ENCODE measurements at places on chromosomes 4 and X. TPM values are rescaled to one million over a fixed set of nuclear protein-coding genes. Genes with fewer than 3 reads are reported as not detected.

The CXorf49 gene
- total RNA-seq: not detected

The HEPH gene
- total RNA-seq: 3.9 TPM

GRCh38 chr4:130125467-130125866, 1029.5 kb downstream of the C4orf33 start:
- no peak for DNase-seq

DNA sequence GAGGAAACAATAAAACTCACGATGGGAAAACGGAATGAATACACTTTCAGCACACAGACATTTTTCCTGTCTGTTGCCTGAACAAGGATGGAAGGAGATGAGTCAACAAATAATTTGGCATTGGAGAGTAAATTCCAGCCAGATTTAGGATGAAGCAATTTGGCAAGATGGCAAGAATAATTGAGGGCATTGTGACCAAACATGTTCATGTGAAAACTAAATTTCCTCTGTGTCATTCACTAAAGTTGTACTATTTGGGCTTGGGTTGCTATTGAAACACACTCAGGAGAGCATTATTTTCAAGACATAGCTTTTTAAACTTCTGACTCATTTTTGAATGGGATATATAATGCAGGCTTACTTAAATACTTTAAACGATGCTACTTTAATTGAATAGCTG, 1614.4 kb downstream of the PCDH19 start:
- DNase-seq: no peak

DNA sequence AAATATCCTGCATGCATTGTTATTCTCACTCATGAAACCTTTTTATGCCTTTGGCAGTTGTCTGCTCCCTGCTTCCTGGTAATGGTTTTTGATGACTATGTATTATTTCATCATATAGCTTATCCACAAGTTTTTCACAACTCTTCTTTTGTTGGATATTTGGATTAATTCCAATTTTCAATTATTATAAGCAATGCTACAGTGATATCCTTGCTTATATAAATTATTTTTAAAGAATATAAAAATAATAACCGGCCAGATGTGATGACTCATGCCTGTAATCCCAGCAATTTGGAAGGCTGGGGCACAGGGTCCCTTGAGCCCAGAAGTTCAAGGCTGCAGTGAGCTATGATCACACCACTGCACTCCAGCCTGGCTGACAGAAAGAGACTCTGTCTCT, 47.0 kb downstream of the ASIC5 start:
- DNase-seq: no peak

DNA sequence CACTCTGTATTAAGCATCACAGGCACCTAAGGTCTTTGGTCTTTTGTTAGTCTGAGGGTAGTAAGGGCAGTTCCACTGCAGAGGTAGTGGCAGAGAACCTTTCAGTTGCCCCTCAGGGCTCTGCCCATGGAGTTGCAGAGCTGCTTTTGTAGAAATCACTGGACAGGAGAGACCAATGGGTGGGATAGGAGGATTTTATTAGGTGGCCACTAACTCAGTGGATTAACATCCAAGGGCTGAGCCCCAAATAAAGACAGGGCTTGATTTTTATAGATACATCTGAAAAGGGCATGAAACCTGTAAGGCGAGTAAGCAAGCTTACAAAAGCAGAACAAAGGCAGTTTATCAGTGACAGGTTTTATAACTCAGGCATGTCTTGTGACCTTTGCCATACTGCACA, 1035.4 kb downstream of the SH3BGRL start:
- no peak for DNase-seq

- DNase-seq: no peak
Observed at GRCh38 chrX:10223276-10223675, 66.5 kb downstream of the CLCN4 start.

DNA sequence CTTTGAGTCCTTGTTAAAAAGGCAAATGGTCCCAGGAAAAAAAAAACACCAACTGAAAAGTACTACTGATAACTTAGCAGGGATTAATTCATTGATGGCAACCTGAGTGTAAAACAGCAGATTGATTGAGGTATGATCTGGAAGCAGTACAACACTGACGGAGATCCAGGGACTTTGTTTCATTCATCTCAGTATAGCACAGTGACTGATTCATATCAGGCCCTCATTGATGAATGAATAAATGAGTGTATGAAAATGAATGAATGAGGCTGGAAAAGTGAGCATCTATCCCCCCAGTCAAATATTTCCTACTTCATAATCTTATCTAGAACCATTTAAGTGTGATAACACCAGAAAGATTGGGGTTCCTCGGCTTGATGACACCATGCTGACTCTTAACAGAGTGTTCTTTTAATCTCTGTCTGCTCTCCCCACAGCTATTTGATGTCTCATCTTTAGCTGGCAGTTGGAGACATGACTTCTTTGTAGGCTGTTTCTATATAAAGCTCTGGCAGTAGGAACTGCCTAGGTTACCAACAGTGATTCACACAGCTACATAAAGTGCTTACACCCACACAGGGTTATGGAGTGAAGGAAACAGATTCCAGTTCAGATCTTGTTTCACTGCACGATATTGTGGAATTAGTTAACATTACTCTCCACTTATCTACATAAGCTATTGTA, 18.6 kb upstream of the RNF128 start:
- DNase-seq: no peak

- no peak for DNase-seq
Observed at GRCh38 chrX:139121616-139122286, 408.8 kb upstream of the F9 start.

GRCh38 chr4:99723612-99724011, 66.0 kb upstream of the C4orf54 start:
- no peak for DNase-seq

The TMEM154 gene
- 7.2 TPM for total RNA-seq

DNA sequence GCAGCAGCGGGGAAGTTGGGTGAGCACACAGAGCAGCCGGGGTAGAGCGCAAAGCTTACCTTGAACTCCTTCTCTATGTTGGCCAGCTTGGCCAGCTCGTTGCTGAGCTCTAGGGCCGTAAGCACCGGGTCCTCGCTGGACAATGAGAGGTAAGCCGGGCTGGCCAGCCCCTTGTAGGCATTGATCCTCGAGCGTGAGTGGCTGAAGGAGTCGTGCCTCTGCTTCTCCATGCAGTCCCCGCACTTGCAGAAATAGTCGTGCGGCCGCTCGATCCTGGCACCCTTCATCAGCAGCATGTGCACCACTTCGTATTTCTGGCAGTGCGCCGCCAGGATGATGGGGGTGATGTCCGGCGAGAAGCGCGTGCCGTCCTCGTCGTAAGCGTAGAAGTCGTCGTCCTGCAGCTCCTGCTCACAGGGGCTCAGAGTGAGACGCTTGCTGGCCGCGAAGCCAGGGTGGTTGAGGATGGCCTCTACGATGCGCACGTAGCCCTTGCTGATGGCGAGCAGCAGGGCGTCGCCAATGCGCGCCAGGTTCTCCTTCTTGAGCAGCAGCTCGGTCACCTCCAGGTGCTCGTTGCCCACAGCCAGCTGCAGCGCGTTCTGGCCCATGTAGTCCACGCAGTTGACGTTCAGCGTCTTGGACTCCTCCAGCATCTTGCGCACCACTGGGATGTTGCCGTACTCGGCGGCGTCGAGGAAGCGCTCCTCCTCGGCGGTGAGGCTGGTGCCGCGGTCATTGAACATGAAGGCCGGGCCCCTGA, 19.5 kb downstream of the TRPC3 start:
- DNase-seq: no peak

- no peak for DNase-seq
Observed at GRCh38 chr4:5852523-5853202, 40.2 kb downstream of the CRMP1 start.

DNA sequence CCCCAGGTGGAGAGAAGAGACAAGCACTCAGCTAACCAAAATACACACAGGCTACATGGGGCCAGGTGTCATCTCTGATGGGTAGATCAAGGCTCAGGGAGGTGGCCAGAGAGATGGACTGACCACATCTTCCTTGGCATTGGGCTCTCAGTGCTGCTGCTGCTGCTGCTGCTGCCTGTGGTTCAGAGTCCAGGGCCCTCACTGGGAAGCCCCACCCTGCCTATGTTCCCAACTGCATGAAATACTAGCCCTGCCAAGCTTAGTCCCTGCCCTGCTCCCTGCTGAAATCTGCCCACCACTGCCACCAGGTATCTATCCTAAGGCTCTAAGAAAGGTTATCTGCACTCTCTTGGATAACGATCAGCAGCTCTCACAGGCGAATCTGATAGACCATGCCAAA, 118.7 kb downstream of the EFHC2 start:
- DNase-seq: no peak

The CTAG1B gene
- not detected for total RNA-seq

DNA sequence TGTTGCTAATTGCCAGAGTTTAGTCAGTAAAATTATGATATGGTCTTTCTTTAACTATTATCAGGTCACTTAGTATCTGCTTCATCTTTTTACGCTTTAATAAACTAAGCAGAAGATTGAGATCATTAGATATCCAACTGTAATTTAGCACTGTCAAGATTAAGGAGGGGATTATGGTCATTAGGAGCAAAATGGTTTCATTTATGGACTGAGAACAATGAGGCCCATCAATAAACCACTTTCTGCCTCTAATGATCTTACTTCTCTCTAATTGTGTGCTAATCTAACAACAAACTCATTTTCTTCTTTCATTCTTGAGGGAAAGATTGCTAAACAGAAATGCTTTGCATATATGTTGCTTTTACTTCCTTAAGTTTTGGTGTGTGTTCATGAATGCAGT, 340.4 kb downstream of the RPA4 start:
- no peak for DNase-seq

DNA sequence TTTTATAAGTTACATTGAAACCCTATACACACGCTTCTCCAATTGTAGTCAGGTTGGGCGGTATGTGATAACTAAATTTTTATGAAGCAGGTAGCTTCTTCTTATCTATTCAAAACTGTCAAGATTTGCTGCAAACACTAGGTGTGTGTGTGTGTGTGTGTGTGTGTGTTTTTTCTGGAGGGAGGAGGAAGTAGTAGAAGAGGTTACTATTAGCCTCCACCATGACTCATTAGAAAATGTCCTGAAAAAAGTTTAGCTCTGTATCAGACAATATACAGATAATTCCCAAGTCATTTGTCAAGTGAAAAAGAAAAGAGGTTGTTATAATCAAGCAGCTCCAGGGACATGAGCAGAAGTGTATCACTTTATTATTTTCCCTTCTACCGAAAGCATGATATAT, 33.9 kb downstream of the PCDH7 start:
- DNase-seq: no peak

- DNase-seq: no peak
Observed at GRCh38 chrX:45849261-45849862, 648.7 kb upstream of the DIPK2B start.

- DNase-seq: no peak
Observed at GRCh38 chr4:153110739-153111138, 93.5 kb upstream of the TRIM2 start.

Data from mesenteric fat pad (tissue), 1 donor.